SW480 (cell line): ENCODE measurements at places on chromosomes 2 and 18.

DNA sequence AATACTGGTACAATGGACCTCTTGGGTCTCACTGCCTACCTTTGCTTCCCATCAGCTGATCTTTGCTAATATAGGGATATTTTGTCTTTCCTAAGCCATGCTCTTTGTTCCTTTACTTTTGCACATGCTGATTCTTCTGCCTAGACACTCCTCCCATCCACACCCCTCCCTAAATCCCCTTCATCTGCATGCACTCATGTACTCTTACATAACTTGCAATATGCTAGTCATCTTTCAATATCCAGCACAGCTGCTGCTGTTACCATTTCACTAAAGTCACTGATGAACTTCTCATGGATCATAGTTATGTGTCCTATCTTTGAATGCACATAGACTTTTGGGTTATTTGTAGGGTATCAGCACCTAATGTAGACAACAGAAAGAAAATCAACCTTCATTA lies 18.5 kb upstream of the DTNA start:
- no peak for DNase-seq

- no peak for DNase-seq
These were observed 99.5 kb upstream of the EPAS1 start for GRCh38 chr2:46197672-46198071.

GRCh38 chr2:142598846-142599245 lies 278.6 kb upstream of the KYNU start:
- DNase-seq: no peak

- no peak for DNase-seq
These were observed 89.6 kb downstream of the LAMA3 start for GRCh38 chr18:23778828-23779227.

DNA sequence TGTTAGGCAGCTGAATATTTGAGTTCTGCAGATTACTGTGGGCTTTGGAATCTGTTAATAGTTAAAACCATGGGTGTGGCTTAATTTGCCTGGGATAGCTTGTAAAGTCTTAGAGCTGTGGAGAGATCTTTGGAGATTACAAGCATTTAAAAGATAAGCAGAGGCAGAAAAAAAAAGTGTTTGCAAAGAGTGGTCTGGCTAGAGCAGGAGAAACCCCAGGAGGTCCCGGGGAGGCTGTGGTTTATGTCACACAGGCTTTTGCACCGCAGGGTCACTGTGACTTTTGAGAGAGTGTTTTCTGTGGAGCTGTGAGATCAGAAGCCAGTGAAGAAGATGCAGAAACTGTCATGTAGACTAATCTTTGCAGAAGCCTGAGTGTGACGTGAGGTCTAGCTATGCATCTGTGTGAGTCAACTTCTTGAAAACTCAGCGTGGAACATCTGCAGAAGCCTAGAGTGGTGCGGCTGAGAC lies 49.0 kb downstream of the SETBP1 start:
- no peak for DNase-seq

DNA sequence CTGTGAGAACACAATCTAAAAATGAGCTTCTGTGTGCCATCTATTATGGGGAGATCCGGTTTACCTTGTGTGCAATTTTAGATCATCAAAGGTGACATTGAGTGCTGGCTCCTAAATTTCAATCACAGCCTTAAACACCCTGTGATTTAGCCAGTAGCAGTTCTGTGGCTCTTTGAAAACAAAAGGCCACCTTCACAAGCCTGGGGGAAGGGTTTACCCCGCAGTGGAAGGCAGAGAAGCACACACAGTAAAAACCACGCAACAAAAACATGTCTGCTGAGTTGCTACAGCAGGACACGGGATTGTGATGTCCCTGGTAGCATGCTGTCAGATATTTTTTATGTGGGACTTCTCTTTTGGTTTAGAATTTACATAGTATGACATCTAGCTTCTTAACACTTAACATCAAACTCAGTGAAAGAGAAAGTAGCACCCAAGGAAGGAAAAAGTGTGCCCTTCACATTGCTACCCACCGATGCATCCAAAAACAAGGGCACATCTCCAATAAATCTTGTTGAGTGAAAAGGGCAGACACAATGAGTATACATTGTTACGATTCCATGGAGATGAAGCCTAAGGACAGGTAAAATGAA lies 56.1 kb upstream of the RNF152 start:
- DNase-seq: no peak

GRCh38 chr2:210428393-210429179 lies 48.0 kb downstream of the LANCL1 start:
- DNase-seq: no peak

GRCh38 chr2:34731292-34731691 lies 1132.2 kb upstream of the FAM98A start:
- no peak for DNase-seq

DNA sequence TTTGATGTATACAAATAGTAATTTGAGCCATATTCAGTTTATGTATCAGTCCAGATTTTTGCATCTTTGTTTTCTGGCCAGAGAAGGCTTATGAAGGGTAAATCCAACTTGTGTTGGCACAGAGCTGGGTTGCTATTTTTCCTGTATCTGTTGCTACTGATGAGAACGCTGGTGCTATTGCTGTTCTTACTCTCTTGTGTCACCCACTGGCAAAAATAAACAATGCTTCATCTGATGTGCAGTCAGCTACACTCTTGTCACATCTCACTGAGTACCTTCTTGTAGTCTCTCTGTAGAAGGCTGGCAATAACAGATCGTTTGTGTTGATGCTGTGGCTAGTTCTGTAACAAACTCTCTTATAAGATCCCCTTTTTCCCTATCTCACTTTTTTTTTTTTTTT lies 323.4 kb downstream of the CDH19 start:
- no peak for DNase-seq

DNA sequence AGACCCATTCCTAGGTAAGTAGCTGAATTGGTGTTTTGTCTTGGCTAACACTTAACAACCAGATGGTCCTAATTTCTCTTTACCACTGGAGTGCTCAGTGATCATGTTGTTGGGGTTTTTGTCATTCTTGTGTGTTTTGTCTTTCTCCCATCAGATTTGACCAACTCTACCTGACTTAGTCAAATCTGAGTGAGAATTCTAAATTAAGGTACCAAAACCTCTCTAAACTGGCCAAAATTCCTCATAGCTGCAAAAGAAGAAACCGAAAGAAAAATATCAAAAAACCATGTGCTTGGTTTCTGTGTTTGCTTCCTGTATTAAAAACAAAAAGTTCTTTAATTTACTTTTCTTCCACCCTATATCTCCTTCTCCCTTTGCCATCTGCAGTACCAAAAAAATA lies 350.7 kb upstream of the SPHKAP start:
- no peak for DNase-seq

DNA sequence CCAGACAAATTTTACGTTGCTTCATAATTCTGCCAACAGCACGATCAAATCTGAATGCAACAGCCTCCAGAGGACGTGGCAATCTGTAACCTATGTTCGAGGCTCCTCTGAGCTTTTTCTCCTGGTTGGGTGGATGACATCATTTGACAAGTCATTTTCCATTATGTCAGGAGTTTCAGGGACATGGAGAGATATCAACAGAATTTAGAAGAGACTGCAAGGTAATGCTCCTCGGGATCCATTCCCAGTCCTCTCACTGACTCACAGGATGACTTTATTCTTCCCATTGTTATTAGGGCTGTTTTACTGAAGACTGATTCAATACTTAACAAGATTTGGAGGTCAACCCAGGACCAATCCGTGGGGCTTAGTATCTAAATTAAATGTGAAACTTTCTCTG lies 72.5 kb upstream of the RNF152 start:
- no peak for DNase-seq

- DNase-seq: no peak
These were observed 429.9 kb downstream of the ARHGAP15 start for GRCh38 chr2:143559147-143559546.

- DNase-seq: no peak
These were observed 7.6 kb downstream of the CAMKMT start for GRCh38 chr2:44369392-44369791.

DNA sequence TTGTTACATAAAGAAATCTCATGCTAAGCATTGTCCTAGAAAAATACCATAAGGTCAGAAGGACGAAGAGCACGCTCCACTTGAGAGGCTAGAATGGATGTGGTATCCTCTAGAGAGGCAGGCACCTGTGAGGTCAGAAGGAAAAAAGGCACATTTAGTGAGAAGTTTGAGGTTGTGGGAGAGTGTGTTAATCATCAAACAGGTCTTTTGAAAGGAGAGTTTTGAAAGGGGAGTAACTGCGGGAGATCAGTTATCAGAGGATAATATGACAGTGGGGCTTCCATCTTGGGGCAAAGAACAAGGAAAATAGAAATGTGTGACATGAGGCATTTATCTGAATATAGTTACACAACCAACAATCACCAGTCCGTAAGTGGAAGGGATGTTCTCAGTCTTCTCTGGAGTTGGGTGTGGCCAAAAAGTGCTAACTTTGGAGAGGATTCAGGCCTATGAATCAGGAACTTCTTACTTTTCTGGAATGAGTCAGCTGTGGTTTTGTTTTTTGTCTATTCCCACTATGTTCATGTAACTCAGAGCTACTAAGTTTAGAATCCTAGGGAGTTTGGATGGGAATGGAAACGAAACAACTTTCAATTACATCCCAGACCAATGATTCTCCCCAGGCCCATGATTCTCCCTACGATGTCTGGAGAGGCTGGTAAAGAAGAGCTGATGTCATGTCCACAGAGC lies 451.4 kb upstream of the ST6GAL2 start:
- no peak for DNase-seq

DNA sequence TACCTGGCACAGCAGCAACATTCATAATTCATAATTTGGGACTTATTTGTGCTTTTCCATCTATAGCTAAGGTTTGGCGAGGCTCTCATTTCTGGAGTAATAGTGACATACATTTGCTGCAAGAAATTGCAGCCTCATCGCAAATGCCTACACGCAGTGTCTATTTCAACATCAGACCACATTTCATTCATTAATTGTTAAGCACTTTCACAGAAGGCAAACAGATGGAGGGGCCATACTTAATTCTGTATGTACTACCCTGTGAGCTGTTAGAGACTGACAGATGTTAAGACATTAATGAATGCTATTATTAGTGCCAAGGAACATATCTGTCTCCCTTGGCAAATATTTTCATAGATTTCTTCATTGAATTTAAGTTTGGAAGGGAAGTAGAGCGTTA lies 125.7 kb downstream of the UXS1 start:
- DNase-seq: no peak

- DNase-seq: no peak
These were observed 52.8 kb upstream of the RMDN2 start for GRCh38 chr2:37872192-37872750.

- DNase-seq: no peak
These were observed 38.6 kb upstream of the CHST9 start for GRCh38 chr18:27223526-27224291.

DNA sequence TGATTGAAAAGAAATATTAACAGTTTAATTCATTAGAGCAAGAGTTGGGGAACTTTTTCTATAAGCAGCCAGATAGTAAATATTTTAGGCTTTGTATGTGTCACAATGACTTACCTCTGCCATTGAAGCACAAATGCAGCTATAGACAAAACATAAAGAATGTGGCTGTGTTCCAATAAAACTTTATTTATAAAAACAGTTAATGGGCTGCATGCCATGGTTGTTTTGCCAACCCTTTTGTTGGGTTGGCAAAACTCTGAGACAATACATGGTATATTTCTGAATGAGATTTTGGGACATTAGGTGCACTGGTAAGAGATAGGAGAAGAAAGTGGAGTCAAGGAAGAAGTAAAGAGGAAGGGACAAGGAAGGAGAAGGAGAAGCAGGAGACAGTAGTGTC lies 61.8 kb upstream of the CERS6 start:
- no peak for DNase-seq

GRCh38 chr2:213015387-213016165 lies 135.8 kb downstream of the IKZF2 start:
- DNase-seq: no peak

DNA sequence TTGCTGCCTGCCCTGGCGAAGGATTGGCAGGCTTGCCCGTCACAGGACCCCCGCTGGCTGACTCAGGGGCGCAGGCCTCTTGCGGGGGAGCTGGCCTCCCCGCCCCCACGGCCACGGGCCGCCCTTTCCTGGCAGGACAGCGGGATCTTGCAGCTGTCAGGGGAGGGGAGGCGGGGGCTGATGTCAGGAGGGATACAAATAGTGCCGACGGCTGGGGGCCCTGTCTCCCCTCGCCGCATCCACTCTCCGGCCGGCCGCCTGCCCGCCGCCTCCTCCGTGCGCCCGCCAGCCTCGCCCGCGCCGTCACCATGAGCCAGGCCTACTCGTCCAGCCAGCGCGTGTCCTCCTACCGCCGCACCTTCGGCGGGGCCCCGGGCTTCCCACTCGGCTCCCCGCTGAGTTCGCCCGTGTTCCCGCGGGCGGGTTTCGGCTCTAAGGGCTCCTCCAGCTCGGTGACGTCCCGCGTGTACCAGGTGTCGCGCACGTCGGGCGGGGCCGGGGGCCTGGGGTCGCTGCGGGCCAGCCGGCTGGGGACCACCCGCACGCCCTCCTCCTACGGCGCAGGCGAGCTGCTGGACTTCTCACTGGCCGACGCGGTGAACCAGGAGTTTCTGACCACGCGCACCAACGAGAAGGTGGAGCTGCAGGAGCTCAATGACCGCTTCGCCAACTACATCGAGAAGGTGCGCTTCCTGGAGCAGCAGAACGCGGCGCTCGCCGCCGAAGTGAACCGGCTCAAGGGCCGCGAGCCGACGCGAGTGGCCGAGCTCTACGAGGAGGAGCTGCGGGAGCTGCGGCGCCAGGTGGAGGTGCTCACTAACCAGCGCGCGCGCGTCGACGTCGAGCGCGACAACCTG lies at the start of gene DES:
DES (plus strand) TSS at position 223 of the 857 bp plus-strand sequence; CDS start at position 309, 86 bp downstream.
- DNase-seq: no peak

DNA sequence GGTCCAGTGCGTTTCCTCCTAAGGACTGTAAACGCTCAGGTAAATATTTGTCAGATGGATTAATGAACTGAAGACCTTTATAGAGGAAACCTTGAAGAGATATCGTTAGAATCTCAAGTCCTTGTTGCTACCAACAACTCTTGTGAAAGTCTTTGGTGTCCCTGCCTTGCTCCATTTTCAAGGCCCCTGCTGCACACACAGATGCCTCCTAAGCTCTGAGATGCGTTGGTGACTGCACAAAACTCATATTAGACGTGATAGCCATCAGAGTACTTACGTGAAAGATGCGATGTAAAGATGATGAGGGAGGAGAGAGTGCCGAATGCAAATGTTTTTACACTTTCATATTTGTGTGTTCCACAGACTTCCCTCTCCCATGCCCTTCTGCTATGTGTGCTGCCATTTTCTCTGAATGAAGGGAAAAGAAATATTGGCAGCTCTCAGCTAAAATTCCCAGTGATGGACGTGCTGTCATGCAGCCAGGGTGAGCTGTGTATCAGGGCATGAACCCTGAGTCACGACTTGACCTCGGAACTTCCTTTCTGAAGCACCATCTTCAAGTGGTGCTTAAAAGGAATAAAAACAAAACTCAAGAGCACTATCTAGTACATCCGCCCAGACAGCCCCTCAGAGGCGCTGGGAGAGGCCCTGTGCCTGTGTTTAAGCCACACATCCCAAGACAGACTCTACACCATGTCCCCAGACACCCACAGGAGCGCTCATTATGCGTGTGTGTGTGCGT lies 117.4 kb downstream of the FAM210A start:
- DNase-seq: no peak

DNA sequence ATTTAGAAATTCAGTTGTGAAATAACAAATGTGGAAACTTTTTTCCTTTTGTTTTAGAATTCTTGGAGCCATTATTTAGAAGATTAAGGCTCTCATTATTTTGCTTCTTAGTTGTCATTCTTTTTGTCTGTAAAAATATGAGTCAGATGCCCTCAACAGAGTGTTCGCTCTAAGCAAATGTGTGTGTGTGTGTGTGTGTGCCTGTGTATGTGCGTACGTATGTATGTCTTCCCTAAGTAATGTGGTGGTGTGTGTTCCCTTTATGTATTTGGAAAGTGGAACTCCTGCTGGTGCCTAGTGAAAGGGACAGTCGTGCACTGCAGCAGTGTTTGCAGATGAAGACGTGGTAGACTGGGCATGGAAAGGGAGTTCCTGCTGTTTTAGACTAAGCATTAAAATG lies 27.5 kb downstream of the ZNF407 start:
- no peak for DNase-seq
